Activated naive CD4-positive, alpha-beta T cell treated with anti-CD3 and anti-CD28 coated beads for 36 hours (primary cell): ENCODE measurements at places on chromosomes 1 and 21. TPM values are rescaled to one million over a fixed set of nuclear protein-coding genes. Genes with fewer than 3 reads are reported as not detected.

The UTS2 gene
- not detected for total RNA-seq

The OR6N1 gene
- not detected for total RNA-seq

The POFUT2 gene
- total RNA-seq: 14.4 TPM

The PADI2 gene
- not detected for total RNA-seq

The MIER1 gene
- total RNA-seq: 56.5 TPM

The CD160 gene
- total RNA-seq: not detected

DNA sequence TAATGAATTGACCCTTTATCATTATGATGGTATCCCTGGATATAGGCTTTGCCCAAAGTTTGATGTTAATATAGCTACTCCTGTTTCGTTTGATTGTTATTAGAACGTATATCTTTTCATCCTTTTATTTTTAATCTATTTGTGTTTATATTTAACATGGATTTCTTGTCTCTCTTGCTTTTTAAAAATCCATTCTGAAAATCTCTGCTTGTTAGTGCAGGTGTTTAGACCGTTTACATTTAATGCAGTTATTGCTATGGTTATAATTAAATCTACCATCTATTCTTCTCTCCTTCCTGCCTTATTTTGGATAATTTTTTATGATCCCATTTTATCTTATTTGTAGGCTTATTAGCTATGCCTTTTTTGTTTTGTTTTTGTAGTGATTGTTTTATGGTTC lies 12.4 kb downstream of the TSNAX start:
- DNase-seq: no peak

- DNase-seq: no peak
These were observed 16.1 kb upstream of the GPR37L1 start for GRCh38 chr1:202106340-202107254.

- peak; percentile 92 for DNase-seq
These were observed 4.5 kb downstream of the TTC24 start for GRCh38 chr1:156583821-156584622.

- no peak for DNase-seq
These were observed 123.6 kb upstream of the KCNJ6 start for GRCh38 chr21:38039841-38040240.

- no peak for DNase-seq
These were observed 58.4 kb downstream of the ASH1L start for GRCh38 chr1:155504207-155504606.

- DNase-seq: no peak
These were observed 600 bp downstream of the ASTN1 start for GRCh38 chr1:177163844-177164379.

GRCh38 chr1:216181590-216181989 lies 241.7 kb downstream of the USH2A start:
- no peak for DNase-seq

GRCh38 chr1:21866707-21867043 lies 54.6 kb downstream of the LDLRAD2 start:
- no peak for DNase-seq

- no peak for DNase-seq
These were observed 139.0 kb downstream of the RASAL2 start for GRCh38 chr1:178232949-178233348.

- no peak for DNase-seq
These were observed 76.0 kb upstream of the EDN2 start for GRCh38 chr1:41560496-41560895.

- DNase-seq: no peak
These were observed 256.2 kb upstream of the OLFM3 start for GRCh38 chr1:102252731-102253505.

- no peak for DNase-seq
These were observed 118.8 kb upstream of the PBX1 start for GRCh38 chr1:164440232-164440631.

GRCh38 chr1:32352239-32352745 lies 10.0 kb downstream of the FAM229A start:
- DNase-seq: no peak

DNA sequence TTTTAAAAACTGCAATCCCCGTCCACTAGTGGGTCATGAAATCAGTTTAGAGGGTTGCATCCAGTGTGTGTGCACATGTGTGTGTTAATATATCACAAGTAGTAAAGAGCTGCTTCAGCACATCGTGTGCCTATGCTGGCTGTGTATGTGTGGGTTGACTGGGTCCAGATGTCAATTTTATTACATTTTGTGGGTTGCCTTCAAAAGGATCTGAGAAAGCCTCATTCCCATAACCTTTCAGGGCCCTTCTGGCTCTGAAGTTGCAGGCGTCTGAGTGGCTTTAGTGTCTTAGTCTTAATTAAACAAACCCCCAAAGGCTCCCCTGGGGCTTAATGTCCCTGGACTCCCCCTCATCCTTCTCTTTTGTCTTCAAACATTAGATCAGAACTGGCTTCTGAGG lies 19.8 kb downstream of the PLA2G2D start:
- no peak for DNase-seq

GRCh38 chr21:33015096-33015495 lies 10.6 kb upstream of the OLIG2 start:
- no peak for DNase-seq

DNA sequence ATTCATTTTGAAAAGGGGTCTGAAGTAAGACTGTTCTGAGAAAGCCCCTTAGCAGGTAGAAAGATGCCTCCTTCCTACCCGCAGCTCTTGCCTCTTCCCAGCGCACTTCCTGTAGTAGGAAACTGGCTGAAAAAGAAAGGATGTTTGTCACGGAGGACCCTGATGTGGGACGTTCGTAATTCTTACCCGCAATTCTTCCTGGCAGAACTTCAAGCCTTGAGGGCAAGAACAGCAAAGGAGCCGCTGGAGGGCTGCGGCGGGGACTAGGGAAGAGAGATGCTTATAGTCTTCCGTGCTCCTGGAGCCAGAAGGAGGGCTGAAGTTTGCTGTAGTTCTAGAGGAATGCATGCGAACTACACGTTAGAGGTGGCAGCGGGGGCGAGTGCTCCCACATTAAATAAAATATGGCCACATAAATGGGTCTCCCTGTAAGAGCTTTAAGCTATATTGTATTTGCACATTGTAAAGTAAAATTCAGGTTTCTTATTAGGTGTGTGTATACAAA lies 6.3 kb downstream of the C1orf53 start:
- DNase-seq: no peak

GRCh38 chr1:245566952-245567351 lies 412.2 kb downstream of the KIF26B start:
- DNase-seq: no peak

DNA sequence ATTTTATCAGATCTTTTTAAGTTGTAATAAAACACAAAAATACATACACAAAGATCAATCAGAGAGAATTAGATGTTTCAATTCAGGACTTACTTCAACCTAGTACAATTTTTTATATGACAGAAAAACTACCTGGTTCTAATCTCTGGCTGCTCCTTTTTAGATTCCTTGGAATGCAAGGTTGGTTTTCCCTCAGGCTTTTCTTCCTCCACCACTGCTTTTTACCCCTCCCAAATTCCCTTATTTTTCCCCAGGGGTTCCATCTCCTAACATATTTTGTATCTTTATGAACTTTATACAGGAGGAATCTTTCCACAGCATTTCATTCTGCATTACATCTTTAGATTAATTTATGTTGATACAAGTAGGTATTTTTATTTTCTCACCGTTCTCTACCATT lies 33.2 kb downstream of the PIK3R3 start:
- no peak for DNase-seq

DNA sequence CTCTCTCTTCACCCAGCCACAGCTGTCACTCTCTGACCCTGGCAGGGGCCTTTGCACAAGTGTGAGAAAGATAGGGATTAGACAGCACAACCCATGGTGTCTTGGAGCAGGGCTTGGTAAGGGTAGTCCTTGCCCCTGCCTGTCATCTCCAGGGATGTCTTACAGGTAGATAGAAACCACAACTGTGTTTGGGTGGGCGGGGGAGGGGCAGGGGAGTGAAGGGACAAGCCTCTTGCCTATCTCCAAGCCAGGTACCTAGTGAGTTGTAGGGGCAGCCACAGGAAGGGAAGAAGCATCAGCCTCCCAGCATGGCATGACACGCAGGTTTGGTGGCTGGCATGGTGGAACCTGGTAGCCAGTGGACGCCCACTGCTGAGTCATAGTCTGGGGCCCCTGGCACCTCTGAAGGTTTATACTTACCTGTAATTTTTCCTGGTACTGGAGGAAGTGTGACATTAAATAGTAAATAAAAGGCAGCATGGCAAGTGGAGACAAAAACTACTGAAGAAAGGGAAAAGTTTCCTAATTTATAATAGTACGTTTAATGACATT lies 97.5 kb downstream of the CLEC20A start:
- DNase-seq: no peak

- peak; percentile 37 for DNase-seq
These were observed 9.8 kb downstream of the TNFRSF9 start for GRCh38 chr1:7930645-7931445.

DNA sequence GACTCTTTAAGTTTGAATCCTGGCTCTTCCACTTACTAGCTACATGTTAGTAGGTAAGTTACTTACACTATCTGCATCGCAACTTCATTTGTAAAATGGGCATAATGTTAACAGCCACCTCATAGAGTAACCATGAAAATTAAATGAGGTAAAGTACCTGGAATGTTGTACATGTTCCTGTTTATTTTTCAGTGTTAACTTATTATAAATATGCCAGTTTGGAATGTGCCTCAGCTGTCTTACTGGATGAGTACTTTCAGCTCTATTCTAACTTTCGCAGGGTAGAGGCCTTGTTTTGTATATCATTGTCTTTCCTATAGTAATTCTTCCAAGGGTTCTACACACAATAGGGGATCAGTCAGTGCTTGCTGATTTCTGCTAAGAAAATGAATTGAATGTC lies 167.4 kb downstream of the DUSP10 start:
- no peak for DNase-seq

DNA sequence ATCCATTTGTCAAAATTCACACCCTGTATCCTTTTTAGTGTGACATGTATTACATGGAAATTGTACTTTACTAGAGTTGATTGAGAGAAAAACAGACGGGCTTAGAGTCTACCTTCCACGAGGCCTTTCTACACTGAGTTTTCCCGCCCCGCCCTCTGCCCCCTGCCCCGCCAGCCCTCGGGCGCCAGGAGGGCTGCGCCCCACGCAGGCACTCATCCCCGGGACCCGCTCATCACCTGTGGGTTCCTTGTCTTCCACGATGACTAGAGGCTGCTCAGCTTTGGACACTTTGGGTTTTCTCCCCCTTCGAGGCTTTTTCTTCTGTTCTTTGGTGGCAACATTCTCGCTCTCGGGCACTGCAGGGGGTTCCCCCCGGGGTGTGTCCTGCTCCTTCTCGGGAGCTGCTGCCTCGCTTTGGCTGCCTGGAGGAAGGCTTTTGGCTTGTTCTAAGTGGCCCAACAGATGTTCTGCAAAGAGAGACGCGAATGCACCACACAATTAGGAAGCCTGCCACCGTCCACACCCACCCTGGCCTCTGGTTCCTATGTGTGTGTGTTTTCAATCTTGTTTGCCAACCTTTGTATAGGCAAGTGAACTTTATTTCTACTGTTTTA lies 39.6 kb downstream of the PRDM15 start:
- DNase-seq: no peak

GRCh38 chr1:239255628-239256160 lies 130.7 kb upstream of the CHRM3 start:
- no peak for DNase-seq

DNA sequence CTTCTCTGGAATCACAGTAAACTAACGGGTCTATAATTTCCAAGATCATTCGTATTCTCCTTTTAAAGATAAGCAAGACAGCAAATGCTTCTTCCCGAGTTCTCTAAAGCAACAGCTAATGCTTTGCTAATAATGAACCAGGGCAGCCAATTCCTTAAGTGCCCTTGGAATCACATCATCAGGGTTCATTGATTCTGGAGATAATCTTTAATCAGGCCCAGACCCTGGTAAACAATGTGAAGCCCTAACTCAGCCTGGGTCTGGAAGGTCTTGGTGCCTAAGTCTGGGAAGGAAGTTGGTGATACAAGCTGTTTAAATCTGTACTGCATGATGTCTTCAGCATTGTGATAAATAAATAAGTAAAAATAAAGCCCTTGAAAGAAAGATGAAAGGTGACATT lies 18.4 kb downstream of the ERI3 start:
- DNase-seq: no peak

- DNase-seq: no peak
These were observed 18.0 kb upstream of the OLIG2 start for GRCh38 chr21:33007747-33008146.

- no peak for DNase-seq
These were observed 321.3 kb downstream of the CAMTA1 start for GRCh38 chr1:7106442-7107108.

DNA sequence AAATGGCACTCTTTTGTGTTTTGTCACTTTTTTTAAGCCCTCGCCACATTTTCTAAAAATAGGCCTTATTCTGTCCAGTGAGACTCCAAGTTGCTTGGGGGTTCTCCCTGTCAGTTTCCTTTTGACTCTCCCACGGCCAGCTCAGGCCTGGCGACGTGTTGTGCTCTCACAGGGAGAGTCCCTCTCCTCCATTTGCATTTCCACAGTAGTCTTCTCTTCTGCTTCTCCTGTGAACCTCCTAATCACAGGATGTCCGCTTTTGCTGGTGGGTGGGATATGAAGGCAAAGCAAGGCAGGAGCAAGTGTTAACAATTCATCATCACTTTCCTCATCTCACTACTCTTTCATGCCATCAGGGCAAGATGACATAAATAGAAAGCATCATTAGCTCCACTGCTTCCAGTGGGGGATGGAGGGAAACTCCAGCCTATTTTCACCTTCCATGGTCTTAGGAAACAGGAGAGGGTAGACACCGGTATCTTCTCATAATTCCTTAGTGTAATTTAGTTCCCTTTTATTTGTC lies 99.8 kb downstream of the INTS7 start:
- DNase-seq: peak; percentile 87

DNA sequence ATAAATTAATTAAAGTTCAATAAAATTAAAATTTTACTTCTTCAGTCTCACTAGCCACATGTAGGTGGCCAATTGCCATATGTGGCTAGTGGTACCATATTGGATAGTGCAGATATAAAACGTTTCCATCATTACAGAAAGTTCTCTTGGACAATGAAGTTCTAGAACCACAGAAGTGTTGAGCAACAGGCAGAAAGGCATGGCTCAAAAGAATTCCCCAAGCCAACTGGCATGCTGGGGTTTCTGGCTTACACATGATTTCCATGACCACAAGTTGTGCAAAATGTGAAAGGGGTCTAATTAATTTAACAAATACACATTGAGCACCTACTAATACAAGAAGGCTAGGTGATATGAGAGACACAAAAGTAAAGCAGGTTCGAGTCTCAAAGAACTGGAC lies 72.2 kb upstream of the CDC42BPA start:
- no peak for DNase-seq
